ENCODE measurements at places on chromosomes 16 and 17. TPM values are rescaled to one million over a fixed set of nuclear protein-coding genes. Genes with fewer than 3 reads are reported as not detected.

Gene SBK1
- total RNA-seq: 79.0 TPM

Gene SALL1
- 85.7 TPM for total RNA-seq

GRCh38 chr17:80921159-80921558 lies 70.5 kb upstream of the CHMP6 start:
- no peak overlapping the region for H3K27ac ChIP-seq
- peaks cover 4% of the 10 kb centered on the region for H3K4me1 ChIP-seq
- no peaks in the 10 kb centered on the region for H3K27me3 ChIP-seq
- H3K4me3 ChIP-seq: no peak overlapping the region

DNA sequence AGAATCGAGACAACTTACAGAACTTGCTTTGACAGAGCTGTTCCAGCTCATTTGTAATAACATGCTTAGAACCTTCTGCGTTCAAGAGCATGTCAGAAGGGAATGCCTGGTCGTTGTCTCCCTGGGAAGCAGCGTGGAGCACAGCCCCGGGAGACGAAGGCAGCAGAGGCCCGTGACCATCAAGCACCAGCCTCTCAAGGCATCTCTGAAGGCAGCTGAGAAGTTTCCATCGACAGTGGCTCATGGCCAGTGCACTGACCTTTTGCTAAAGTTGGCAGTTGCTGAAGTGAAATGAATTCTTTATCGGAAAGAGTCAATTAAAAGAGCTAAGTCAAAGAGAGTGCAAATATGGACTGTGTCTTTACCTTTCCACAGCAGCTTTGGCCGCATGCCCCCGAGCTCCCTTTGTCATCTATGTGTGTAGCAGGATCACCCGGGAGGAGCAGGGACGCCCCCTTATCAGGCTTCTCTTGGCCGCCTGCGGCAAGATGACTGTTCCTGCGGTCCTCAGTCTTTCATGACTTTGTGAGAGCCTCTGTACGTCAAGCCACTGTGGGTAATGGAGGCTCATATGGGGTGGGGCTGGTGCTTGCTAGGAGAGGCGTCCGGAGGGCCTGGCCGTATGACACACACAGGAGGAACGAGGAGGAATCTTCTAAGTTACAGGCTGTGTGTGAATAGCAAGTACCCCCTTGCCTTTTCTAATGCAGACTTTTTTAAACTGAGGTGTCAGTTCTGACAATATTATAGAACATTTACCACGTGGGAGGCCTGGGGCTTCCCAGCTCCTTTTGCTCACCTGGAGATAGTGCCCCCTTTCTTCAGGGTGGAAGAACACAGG lies 54.2 kb downstream of the LDHD start:
- H3K27me3 ChIP-seq: no peaks in the 10 kb centered on the region
- peaks cover 30% of the 10 kb centered on the region for H3K4me1 ChIP-seq

DNA sequence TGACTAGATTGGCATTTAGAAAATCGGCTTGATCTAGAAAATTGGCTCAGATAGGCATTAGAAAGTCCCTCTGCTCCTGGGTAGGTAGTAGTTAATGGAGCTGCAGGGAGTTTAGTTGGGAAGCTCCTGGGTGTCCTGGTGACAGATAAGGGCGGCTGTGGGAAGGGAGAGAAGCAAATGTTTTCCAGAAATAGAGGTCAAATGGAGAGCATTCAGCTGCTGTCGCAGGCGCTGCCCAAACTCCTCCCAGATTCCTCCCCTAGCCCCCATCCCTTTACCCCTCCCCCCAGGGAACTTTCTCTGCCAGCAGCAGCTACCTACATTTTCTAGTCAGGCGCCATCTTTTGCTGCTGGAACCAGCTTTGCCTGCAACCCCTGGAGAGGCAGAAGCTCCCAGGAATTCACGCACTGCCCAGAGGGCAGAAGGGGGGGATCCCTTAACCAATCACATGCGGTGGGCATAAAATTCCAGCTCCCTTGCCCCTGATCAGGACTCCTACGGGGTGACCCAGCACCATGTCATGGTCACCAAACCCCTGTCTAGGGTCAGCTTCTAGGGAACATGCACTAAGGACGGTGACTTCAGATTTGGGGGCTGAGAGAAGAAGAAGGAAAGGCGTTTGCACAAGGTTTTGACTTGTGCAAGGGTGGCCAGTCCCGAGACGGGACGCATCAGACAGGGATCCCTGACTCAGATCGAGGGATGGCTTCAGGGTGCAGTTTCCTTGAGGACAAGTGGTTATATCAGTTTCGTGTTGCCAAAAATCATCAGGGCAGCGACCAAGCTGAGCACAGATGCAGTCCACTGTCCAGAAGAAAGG lies 43.8 kb downstream of the SOCS1 start:
- no peak overlapping the region for H3K27ac ChIP-seq
- DNase-seq: no peak
- H3K27me3 ChIP-seq: no peaks in the 10 kb centered on the region
